ENCODE measurements at places on chromosomes 5 and 9.

DNA sequence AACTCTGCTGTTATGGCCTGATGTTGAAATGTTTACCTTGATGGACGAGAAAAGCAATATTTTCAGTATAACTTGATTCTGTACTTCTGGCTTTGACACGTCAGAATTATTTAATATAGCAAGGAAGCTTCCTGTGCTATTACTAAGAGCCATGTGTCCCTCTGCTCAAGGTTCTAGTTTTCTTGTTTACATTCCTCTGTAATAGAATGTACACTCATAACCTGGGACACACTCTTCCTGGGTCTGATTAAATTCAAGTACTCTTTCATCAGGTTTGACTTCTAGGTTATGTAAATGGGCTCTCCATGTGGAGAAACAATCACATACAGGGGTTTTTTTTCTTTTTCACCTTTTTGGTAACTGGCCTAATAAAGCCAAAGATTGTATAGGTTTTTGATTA is 33.1 kb downstream of the GTF3C4 start:
- DNase-seq, result no peak

DNA sequence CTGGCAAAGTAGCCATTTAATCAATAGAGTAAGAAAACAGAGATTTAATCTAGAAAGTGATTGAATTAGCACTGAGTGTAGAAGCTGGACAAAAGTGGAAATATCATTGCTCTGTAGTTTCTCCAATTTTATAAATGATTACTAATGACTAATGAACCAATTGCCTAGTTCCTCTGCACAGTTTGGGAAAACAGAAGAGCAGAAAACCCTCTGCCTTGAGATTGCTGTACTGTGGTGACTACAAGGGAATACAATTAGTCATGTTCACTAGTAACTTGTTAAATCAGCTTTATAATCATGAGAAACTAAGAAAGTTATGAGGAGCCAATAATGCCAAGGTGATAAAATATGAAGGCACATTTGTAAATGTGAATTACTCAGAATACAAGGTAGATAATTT is 21.1 kb upstream of the C6 start:
- no peak for DNase-seq

GRCh38 chr9:111360881-111361280 is 30.9 kb upstream of the OR2K2 start:
- no peak for DNase-seq

DNA sequence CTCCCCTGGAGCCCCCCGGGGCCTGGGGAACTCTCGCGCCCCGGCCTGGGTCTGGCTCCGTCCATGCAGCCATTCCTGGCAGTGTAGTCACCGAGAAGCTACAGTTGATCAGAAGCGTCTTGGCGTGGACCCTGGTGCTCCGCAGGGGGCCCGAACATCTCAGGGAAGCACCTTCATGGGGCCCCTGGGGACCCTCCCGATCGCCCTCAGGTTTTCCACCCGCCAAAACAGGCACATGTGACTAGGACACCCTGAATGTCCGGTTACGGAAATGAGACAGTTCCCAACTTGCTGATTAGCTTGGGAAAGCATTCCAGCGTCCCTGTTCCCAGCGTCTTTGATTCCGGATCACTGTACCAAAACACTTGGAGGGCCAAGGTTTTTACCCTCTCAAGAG is 472 bp downstream of the FBXO4 start:
- no peak for DNase-seq

DNA sequence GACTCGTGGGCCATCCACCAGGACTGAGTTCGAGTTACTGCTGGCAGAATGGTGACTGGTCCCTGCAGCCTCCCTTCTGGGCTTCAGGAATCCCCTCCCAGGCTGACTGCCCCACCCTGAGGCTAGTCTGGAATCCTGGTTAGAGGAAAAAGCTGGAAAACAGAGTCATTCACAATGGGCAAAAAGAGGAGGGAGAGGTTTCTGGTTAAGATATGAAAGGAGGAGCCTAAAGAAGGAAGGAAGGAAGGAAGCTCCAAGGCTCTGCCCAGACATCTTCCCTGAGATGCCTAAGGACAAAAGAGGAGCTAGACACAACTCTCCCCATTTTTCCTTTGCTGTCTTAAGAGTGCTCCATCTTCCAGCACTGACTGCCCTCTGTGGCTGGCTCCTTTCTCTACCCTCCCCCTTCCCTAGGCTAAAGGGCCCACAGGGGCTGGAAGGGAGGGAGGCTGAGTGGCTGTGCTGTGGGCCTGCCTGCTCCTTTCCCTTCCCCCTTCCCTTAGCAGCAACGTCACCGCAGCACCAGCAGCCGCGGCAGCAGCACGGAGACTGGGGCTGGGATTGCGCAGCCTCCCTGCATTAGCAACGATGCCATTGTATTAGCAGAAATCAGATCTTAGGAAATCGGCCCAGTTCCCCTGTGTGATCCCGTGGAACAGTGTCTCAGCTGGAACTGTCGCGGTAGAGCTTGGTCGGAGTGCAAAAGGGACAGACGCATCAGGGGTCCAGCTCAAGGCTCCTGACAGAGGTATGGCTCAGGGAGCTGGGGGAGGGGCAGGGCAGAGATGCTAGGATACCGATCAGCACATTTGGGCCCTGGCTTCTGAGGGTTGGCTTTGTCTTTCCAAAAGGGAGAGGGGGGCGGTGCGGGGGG is 48.7 kb downstream of the RUSC2 start:
- no peak for DNase-seq

GRCh38 chr9:88628811-88629210 is 93.8 kb downstream of the NXNL2 start:
- no peak for DNase-seq

- DNase-seq, result no peak
Observed at GRCh38 chr9:136992819-136993369, 672 bp downstream of the PAXX start.

DNA sequence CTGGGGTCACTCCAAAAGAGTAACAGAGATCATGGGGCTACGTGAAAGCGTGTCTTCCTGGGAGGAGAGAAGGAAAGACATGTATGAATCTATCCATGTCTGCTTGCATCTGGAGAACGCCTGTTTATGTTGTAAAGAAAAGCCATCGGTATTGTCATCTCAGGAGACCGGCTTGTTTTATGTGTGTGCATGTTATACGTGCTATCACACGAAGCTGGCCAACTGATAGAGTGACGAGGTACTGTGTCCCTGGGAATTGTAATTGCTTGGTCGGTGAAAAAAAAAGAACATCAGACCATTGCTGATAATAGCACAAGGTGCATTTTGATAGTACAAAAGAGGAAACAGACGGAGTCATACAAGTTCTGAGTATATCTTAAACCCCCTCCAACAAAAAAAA is 370 bp upstream of the CDH6 start:
- no peak for DNase-seq

DNA sequence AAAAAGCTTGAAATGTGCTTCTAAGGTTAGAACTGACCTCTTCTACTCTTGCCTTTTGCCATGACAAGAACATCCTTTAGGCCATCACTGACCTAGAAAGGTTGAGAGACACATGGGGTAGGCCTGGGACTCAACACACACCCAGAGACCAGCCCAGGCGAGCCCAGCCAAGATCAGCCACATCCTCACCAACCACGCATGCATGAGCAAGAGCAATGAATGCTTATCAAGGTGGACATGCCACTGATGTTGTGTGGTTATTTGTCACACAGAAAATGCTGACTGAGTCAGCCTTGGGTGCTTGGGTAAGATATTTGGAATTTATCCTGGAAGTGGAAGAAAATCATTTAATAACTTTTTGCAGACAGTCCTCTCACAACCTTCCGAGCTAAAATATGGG is 39.4 kb downstream of the SMIM23 start:
- no peak for DNase-seq

DNA sequence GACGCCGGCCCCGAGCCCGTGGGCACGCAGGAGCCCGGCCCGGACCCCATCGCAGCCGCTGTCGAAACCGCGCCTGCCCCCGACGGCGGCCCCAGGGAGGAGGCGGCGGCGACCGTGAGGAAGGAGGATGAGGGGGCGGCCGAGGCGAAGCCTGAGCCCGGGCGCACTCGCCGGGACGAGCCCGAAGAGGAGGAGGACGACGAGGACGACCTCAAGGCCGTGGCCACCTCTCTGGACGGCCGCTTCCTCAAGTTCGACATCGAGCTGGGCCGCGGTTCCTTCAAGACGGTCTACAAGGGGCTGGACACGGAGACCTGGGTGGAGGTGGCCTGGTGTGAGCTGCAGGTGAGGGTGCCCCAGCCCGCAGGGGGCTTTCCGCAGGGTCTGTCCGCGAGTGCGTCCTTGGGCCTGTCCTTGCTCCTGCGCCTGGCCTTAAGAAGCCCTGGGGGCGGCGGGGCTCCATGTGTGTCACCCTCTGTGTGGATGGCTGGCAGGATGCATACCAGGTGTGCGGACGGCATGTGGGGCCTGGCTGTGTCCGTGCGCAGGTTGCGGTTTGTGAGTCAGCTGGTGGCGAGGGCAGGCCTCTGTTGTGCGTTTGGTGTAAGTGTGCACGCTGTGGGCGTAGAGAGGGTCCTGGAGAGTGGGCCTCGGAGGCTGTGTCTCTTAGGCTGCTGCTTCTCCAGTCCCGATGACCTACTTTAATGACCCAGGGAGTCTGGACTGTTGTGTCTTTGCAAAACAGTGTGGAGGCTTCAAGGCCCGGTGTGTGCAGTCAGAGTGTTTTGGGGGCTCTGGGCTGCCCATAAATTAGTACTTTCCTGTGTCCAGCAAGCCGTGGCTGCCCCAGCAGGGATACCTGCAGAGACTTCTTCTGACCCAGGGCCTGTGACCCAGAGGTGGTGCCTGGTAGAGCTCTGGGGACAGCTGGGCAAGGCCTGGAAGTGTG is 1.6 kb downstream of the WNK2 start:
- DNase-seq, result no peak

DNA sequence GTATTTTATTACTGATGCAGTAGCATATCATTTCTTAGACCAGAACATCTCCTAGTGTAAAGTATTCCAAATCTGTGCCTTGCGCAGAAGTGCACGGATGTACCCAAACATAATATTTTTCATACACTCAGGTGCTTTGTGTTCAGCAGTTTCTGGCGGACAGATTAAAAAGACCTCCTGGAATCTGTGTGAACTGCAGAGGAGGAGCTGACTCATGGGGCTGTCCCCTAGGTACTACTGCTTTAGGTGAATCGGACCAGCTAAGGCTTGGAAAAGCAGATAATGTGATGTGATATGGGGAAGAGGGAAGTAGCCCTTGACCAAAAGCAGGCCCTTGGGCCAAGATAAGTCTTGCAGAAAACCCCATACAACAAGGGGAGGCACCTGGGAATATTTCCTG is 310.1 kb downstream of the PLK2 start:
- DNase-seq, result no peak

DNA sequence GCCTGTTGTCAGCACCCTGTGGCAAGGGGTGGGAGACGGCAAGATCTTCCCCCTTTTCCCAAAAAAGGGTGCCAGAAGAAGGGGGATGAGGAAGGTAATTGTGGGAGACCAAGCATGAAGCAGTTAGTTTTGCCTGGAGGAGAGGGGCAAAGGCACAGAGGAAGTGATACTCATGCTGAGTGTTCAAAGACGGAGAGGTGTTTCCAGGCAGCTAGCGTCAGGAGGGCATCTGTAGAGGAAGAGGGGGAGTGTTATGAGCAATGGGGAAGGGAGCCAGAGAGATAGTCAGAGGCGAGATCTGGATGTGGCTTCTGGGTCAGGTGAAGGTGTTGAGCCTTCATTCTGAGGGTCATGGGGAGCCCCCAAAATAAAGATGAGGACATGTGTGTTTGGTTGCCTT is 26.9 kb upstream of the ADAM19 start:
- DNase-seq, result no peak

DNA sequence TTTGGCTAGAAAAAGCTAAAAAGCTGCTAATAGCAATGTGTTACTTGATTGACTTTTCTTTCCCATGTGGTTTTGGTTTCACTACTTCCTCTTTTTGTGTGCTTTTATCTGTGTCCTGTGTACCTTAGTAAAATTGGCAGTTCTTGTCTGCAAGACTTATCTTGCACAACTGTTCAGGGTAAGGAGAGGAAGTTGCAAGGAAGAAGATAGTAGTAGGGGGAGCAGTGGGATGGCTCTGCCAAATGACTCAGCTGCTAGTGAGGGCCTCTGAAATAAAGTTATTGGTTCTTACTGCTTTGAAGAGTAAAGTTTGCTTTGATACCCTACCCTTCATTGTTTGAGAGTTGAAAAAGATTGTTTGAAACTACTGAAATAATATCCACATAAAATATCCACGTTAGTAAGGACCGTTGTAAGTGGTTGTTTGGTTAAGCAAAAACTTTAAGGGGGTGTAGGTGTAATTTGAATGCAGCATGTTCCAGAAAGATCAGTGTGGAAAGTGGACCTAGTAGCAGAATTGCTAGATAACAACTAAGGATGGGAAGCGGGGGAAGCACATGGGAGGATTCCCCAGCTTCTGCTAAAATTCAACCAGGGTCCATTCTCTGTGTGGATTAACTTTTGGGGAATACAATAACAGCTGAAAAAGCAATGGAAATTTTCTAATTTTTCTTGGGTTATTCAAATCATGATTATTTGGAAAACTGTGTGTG is 123.5 kb downstream of the SCAMP1 start:
- DNase-seq, result no peak

GRCh38 chr9:13387734-13388067 is 108.2 kb upstream of the MPDZ start:
- DNase-seq, result no peak

DNA sequence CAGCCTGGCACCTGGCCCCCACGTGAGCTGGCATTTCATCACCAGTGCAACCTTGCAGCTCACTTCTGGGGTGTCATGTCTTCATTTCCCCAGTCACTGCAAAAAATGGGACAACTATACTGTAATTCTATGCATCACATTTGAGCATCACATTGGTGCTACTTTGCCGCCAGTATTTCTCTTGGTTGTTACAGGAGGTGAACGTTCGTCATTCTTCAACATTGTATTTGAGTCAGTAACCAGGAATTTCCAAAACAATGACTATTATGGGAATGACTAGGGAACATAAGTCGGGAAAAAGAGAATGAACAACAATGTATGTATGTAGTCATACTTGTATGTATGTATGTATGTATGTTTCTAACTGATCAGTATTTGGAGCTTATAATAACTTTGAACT is 1278.0 kb downstream of the EFNA5 start:
- no peak for DNase-seq

DNA sequence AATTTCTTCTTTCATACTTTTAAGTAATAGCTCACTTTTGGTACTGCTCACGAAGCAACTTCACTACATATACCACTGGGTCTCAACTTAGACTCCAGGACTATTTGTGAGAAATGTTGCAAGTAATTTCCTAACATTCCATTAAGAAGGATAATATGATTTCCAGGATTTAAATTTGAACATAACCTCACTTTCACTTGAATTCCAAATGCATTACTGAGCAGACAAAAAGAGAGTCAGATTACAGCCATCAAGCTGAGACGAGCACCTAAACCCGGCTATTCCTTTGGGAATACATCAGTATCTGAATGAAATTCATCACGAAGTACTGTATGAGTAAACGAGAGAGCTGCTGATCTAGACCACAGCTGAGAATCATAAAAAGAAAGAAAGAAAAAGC is 47.3 kb downstream of the LIFR start:
- DNase-seq, result no peak

DNA sequence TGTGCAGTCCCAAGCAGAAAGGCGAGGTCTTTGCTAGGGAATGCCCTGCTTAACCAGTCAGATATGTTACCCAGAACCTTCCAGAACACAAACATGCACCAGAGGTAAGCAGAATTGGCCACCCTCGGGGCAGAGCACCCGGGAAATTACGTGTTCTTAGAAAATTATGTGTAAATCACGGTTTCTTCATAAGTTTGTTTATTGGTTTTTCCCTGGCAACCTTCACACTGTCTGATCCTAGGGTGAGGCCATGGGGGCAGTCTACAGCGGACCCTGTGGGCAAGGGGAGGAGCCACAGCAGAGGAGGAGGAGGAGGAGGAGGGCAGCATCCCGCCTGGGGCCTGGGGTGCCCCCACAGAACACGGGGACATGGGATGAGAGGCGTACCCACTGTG is 31.4 kb downstream of the RXRA start:
- no peak for DNase-seq

Data from stimulated activated CD4-positive, alpha-beta T cell treated with anti-CD3 and anti-CD28 coated beads, Interleukin-4, amount 100 ng/mL, for 4 hours (primary cell).